ENCODE measurements at places on chromosomes 7 and 10. TPM values are rescaled to one million over a fixed set of nuclear protein-coding genes. Genes with fewer than 3 reads are reported as not detected.

The ZNF777 gene
- total RNA-seq = 18.2 TPM

The EBF3 gene
- total RNA-seq = not detected

The INHBA gene
- 1.2 TPM for total RNA-seq

The H2BK1 gene
- total RNA-seq = 0.83 TPM

The MKX gene
- total RNA-seq = not detected

The CUBN gene
- total RNA-seq = 0.40 TPM

The EVX1 gene
- not detected for total RNA-seq

Measured in activated CD4-positive, alpha-beta T cell treated with anti-CD3 and anti-CD28 coated beads, Interleukin-2, amount 10 ng/mL, durations not matched to agents 24 days and 14 days (primary cell).